ENCODE measurements at places on chromosomes 12 and 14.

DNA sequence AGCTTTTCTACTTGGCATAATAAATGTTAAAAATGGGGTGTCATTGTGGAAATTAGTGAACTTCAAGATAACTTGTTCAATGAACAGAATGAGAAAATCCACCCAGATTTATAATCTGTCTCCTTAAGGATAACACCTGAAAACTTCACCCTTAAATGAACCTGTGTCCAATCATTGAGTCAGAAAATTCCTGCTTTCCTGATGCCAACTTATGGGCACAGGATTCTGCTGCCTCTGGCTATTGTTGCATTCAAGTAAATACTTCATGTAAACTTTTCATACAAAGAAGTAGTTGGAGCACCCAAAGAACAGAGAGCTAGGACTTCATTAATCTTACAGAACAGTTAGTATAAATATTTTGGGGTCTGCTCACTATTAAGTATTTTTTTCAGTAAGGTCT is 98.9 kb upstream of the PLEKHA5 start:
- DNase-seq: no peak

DNA sequence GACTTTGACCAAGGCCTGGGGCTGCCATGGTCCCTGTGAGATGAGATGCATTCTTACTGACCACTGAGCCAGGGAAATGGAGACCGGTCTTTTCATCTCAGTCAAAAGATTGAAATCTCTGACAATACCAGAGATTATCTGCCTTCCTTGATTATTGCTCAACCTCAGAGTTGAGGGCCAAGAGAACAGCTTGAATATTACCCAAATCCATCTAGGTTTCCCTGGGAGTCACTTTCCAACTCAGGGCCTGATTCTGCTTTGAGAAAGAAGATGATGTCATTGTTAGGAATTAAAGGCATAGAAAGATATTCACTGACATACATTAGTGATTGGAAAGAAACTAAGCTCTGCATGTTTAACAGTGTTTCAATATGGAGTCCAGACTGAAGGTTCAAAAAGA is 515.9 kb upstream of the TBX3 start:
- no peak for DNase-seq

GRCh38 chr12:100967189-100967588 is 172.6 kb downstream of the ANO4 start:
- DNase-seq: no peak

- DNase-seq: no peak
These were observed 151.1 kb downstream of the KIF26A start for GRCh38 chr14:104289507-104289906.

- no peak for DNase-seq
These were observed 156.3 kb downstream of the TMX1 start for GRCh38 chr14:51396222-51396815.

Data from suprapubic skin (tissue), 4 donors.